ENCODE measurements at places on chromosomes 1 and 21.

- no peak for DNase-seq
These were observed 5.6 kb downstream of the MCOLN2 start for GRCh38 chr1:84991097-84991920.

- DNase-seq = no peak
These were observed 102.8 kb upstream of the C1orf21 start for GRCh38 chr1:184283999-184284398.

GRCh38 chr1:56002231-56002630 lies 577.1 kb downstream of the PLPP3 start:
- DNase-seq = no peak

DNA sequence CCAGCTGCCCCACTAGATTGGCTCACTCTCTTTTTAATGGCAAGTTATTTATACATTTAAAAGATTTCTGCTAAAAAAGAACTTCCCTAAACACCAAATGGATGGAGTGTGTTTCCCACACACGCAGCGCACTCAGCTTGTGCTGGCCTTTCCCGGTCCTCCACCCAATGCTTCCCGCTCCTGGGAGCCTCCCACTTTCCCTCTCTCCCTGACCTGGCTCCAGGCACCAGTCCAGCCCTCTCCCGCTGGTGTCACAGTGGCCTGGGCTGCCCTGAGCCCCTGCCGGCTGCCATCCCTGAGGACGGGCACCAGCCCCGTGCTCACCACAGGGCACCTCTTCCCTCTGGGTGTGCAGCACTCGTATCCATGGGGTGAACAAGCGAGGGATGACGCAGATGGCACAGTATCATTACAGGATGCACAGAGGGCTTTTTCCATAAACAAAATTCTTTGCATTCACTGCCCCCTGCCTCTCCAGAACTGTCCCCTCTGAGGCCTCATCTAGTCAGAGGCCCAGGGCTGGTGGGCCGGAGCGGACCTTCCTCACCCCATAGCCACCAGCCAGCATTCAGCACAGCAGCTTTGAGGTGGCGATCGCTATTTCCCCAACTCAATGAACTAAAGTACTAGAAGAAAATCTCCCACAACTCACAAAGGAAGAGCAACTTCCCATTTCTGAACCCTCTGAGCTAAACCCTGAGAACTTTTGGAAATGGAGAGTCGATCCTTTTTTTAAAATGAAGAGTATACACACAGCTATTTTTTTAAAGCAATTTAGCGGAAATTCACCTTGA lies 68.5 kb downstream of the SLC37A1 start:
- DNase-seq = no peak

DNA sequence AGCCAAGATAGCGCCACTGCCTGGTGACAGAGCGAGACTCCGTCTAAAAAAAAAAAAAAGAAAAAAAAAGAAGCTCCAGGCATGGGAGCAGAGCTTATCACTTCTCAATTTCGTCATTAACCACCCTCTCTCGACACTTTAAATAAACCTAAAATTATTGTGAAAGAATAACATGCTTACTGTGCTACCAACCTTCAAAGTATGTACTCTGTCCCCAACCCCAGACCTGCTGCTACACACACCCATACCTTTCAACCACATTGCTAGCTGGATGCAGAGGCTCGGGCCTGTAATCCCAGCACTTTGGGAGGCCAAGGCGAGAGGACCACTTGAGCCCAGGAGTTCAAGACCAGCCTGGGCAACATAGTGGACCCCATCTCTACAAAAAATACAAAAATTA lies 38.7 kb downstream of the GNPAT start:
- no peak for DNase-seq

DNA sequence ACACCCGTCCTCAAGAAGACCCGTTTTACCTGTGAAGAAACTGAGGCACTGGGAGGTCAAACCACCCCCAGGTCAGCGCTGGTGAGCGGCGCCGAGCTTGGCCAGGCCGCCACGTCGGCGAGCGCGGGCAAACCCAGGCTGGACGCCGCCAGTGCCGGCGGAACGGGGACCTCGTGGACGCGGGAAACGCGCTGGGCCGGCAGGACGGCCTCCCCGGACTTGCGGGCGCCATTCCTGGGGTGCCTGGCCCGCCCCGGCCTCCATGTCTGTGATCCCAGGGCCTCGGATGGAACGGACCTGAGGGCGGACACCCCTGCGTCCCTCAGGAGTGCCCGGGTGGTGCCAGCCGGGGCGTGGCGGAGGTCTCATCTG lies 764 bp upstream of the SUMO3 start:
- DNase-seq = no peak

- DNase-seq = no peak
These were observed 10.5 kb downstream of the EIF3I start for GRCh38 chr1:32232558-32233304.

- no peak for DNase-seq
These were observed 9.4 kb upstream of the BARHL2 start for GRCh38 chr1:90726425-90726985.

DNA sequence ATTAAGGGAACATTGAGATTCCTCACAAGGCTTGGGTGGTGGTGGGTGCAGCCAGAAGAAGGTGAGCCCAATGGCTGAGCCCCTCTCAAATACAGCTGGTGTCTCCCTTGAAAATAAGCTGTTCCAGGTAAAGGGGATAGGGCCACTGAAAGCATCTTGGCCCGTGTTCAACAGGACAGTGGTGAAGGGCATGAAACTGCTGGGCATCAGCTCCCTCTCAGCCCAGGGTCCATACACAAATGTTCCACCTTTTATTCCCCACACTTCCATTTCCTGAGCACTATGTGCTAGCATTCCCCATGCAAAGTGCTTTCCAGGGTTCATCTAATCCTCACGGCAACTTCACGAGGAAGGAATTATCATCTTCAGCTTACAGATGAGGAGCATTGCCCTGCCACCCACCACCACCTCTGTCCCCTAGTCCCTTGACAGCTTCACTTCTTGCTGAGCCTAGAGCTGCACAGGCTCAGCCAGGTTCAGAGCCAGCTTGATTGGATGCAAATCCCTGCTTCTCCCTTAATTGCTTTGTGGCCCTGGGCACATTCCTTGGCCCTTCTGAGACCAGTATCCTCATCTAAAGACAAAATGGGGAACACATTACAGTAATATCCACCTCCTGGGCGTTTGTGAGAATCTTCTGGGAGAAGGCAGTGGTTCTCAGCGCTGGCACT lies 9.6 kb downstream of the TAGLN2 start:
- DNase-seq = no peak

- no peak for DNase-seq
These were observed 19.5 kb downstream of the PLCH2 start for GRCh38 chr1:2495546-2495945.

DNA sequence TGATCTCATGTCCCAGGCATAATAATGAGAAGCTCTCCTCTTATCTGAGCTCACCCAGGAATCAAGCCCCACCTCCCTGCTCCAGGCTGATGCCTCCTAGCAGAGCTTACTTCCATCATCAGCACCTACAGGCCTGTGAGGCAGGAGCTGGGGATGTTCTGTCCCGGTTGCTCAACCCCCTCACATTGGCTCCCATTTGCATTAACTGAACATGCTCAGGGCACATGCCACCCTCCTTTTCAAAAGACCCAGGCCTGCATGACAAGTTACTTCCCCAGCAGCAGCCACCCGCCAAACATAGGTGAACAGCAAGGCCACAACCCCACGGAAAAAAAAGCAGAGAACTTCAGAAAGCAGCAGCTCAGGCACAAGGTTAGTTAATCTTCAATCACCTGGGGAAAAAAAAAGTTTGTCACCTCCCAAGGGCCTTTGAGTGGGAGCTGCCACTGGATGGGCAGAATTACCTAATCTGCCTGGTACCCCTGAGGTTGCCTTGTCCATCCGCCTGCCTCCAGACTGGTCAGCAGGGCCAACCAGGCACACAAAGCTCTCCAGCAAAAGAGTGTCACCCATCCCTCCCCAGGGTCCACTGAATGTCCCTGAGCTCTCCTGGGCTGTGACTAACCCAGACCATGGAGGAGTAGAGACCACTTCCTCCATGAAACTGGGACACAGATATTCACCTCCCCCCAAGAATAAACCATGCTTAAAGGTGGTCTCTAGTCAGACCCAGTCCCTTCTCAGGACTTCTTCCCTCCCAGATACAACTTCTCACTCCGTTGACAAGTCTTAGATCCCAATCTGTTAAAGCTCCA lies 4.4 kb downstream of the KCNN3 start:
- DNase-seq = no peak

DNA sequence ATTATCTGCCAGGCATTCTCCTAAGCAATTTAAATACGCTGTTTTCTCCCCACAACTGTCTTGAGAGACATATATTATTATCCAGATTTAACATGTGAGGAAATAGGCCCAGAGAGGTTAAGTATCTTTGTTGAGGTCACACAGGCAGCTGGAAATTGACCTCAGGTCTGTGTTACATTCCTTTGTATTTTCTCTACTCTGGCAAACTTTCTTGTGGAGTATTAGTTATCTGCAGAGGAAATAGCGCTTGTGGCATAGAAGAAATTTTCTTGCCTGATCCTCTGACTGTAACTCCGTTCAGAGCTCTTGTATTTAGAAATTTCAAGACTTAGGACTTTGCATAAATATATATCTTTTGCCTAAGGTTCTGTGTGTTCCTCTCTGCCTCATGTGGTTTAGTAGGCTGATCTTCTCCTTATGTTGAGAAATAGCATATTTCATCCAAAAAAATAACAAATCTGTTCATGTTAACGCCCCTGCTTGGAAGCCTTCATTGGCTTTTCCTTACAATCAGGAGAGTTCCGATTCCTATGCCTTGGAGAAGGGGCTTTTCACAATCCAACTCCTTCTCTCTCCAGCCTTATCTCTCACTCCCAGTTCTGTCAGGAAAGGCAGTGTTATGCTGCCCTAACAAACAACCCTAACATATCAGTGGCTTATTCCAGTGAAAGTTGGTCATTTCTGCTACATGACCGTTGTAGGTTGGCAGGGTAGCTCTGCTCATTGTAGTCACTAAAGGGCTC lies 2.5 kb upstream of the JUN start:
- DNase-seq = no peak

DNA sequence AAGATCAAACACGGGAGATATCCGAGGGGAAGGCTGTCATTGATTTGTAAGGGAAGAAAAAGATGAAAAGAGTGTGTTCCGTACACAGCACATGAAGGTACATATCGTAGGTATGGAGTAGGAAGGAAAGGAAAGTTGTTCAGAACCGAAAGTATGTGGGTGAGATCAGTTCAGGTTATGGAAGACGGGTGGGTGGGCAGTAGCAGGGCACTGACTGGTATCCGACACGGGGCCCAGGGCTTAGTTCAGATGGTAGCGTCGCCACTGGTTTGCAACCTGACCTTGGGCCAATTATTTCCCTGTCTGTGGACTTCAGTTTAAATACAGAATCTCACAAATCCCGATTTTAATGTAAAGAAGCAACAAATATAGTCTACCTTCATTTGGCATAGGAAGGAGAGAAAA lies 27.8 kb upstream of the A3GALT2 start:
- no peak for DNase-seq

GRCh38 chr21:33869873-33870272 lies 45.7 kb downstream of the ATP5PO start:
- no peak for DNase-seq

GRCh38 chr1:186465946-186466345 lies 5.0 kb upstream of the PDC start:
- DNase-seq = no peak

DNA sequence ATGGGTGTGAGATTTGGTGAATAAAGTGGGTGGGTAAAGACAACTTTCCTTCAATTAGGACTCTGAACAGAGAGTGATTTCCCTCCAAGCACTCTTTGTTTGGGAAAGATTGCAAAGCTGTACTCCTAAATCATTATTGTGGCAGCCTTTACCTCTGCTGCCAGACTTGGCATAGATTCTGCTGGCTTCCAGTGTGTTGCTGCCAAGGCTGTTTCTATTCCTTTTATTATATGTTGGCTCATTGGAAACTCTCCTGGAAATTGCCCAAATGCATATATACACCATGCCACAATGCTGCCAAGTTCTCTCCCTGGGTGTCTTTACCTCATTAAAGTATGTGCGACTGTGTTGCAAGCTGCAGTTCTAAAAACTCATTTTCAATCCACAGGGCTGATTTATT lies 668.0 kb downstream of the MRPL39 start:
- no peak for DNase-seq

GRCh38 chr1:62142496-62142895 lies 52.2 kb upstream of the L1TD1 start:
- no peak for DNase-seq

- no peak for DNase-seq
These were observed 80.3 kb downstream of the SLC35A3 start for GRCh38 chr1:100050139-100050538.

DNA sequence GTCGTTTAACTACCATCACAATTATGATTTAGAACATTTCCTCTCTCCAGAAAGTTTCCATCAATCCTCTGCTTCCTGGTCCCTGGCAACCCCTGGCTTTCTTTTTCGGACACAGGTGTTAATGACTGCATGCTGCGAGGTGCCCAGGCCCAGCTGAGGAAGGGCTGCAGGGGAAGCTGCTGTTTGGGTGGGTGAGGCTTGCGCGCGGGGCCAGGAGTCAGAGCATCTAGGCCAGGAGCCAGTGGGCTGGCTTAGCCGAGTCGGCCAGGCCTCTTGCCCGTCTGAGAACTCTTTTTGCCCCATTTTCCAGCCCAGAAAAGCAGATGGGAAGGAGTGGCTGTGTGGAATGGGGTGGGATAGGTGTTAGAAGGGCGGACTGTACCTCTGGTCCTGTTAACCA lies 51.5 kb downstream of the NAV1 start:
- no peak for DNase-seq

- DNase-seq = no peak
These were observed 44.9 kb upstream of the TINAGL1 start for GRCh38 chr1:31531177-31531999.

- DNase-seq = no peak
These were observed 9.4 kb downstream of the MFN2 start for GRCh38 chr1:11989669-11990068.

DNA sequence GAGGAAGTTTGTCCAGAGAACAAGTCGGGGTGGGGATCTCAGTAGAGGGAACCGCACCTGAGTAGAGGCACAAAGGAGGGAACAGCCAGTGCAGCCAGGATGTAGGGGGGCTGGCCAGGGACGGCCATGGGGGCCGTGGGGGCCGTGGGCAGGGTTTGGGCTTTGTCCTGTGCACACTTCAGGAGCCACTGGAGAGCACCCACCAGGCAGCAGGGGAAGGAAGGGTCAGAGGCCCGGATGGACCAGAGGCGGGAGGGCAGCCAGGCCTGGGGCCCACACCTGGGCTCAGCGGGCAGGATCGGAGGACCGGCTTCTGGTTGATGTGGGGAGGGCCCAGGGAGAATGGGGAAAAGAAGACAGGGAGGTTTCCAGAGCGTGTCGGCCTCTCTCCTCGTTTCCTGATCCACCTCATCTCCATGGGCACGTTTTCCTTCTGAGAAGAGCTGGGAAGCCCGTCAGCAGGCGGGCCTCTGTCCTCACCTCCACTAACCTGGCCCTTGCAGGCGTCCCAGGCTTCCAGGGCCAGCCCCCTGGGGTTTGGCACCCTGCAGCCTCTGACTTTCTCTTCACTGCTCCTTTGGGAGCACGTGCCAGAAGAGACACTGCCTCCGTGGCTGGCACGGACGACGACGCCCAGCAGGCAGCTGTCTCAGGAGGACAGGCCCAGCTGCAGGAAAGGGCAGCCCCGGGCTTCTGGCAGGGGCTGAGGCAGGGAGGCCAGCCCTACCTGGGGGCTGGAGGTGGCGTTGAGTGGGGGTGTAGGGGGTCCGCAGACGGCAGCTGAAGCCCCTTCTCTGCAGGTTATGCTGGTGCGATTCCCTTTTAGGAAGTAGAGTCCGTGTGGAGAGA lies 16.8 kb upstream of the PDXK start:
- DNase-seq = no peak
